Testis (tissue), 5 donors: ENCODE measurements at places on chromosomes 4 and X. TPM values are rescaled to one million over a fixed set of nuclear protein-coding genes. Genes with fewer than 3 reads are reported as not detected.

- H3K4me3 ChIP-seq, result peak within 1 kb of the TSS; percentile 73
- no peaks in the 10 kb centered on the region for H3K4me1 ChIP-seq
Observed at GRCh38 chrX:115560978-115561604, at the start of gene PLS3. Gene PLS3 (plus strand): TSS chrX:115561174. CDS start chrX:115610251, 49,077 bp downstream.

- H3K4me1 ChIP-seq, result no peaks in the 10 kb centered on the region
- no peaks in the 10 kb centered on the region for H3K36me3 ChIP-seq
- no peak overlapping the region for H3K4me3 ChIP-seq
- no peaks in the 10 kb centered on the region for H3K27me3 ChIP-seq
- no peak for DNase-seq
Observed at GRCh38 chr4:26050671-26051070, 136.7 kb downstream of the SMIM20 start.

- DNase-seq, result peak; percentile 63
- peaks cover 4% of the 10 kb centered on the region for H3K4me1 ChIP-seq
- no peaks in the 10 kb centered on the region for H3K27me3 ChIP-seq
- H3K27ac ChIP-seq, result no peak overlapping the region
Observed at GRCh38 chr4:189202182-189202868, 738.3 kb upstream of the FRG1 start.

USP51 gene
- total RNA-seq, result 9.6 TPM
